Thymus (tissue), 14 donors: ENCODE measurements at places on chromosomes 4 and X. TPM values are rescaled to one million over a fixed set of nuclear protein-coding genes. Genes with fewer than 3 reads are reported as not detected.

XAGE2 gene
- total RNA-seq: not detected

DNA sequence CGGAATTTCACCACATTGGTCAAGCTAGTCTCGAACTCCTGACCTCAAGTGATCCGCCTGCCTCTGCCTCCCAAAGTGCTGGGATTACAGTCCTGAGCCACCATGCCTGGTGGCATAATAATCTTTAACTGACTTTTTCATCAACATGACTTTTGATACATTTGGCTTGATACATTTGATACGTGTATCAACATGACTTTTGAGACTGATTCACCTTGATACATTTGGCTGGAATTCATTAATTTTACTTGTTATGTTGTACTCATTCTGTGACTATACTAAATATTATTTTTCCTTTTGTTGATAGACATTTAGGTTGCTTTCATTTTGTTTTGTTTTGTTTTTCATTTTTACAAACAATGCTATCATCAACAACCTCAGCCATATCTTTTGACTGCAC is 6.3 kb downstream of the TMEM154 start:
- no peak for DNase-seq
- peaks cover 4% of the 10 kb centered on the region for H3K4me1 ChIP-seq
- H3K36me3 ChIP-seq: no peaks in the 10 kb centered on the region
- no peaks in the 10 kb centered on the region for H3K27me3 ChIP-seq
- H3K27ac ChIP-seq: no peak overlapping the region
- H3K4me3 ChIP-seq: no peak overlapping the region

DNA sequence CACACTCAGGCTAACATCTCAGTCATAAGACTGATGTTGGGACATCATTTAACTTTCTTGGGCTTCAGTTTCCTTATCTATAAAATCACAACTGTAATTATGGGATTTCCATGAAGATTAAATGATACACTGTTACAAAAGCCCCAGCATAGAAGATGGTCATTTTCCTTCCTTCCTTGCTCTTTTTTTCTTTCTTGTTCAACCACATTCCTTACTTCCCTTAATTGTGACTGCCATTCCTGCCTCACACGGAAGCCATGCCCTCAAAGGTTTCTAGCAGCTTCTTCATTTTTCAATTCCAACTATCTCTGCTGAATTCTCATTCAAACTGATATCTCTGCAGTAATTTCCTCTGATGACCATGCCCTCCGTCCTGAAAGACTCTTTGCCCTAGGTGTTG is 311.8 kb downstream of the PPP3CA start:
- DNase-seq: no peak
- H3K27me3 ChIP-seq: no peaks in the 10 kb centered on the region
- no peak overlapping the region for H3K27ac ChIP-seq
- H3K36me3 ChIP-seq: no peaks in the 10 kb centered on the region
- no peak overlapping the region for H3K4me3 ChIP-seq

GRCh38 chr4:75371915-75372314 is 142.3 kb downstream of the RCHY1 start:
- H3K4me1 ChIP-seq: no peaks in the 10 kb centered on the region
- H3K36me3 ChIP-seq: no peaks in the 10 kb centered on the region
- no peaks in the 10 kb centered on the region for H3K27me3 ChIP-seq
- no peak overlapping the region for H3K4me3 ChIP-seq
- no peak overlapping the region for H3K27ac ChIP-seq

GRCh38 chr4:6834867-6835266 is 52.3 kb downstream of the KIAA0232 start:
- no peaks in the 10 kb centered on the region for H3K4me1 ChIP-seq
- H3K36me3 ChIP-seq: peaks cover 13% of the 10 kb centered on the region
- no peak overlapping the region for H3K4me3 ChIP-seq

DNA sequence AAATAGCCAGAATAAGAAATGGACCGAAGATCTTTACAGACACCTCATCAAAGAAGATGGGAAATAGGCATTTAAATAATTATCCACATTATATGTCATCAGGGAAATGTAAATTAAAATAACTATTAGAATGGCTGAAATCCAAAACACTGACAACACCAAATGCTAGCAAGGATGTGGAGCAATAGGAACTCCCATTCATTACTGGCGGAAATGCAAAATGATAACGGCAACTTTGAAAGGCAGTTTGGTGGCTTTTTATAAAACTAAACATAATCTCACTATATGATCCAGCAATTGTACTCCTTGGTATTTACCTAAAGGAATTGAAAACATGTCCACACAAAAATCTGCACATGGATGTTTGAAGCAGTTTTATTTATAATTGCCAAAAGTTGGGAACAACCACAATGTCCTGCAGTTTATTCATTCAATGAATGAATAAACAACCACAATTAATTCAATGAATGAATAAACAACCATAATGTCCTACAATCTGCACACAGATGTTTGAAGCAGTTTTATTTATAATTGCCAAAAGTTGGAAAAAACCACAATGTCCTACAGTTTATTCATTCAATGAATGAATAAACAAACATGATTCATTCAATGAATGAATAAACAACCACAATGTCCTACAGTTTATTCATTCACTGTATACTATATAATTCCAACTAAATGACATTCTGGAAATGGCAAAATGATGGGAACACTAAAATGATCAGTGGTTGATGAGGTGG is 117.6 kb upstream of the PCDH18 start:
- no peaks in the 10 kb centered on the region for H3K4me1 ChIP-seq
- DNase-seq: no peak
- no peaks in the 10 kb centered on the region for H3K27me3 ChIP-seq
- H3K36me3 ChIP-seq: no peaks in the 10 kb centered on the region
- no peak overlapping the region for H3K27ac ChIP-seq

LONRF3 gene
- total RNA-seq: 0.19 TPM

DNA sequence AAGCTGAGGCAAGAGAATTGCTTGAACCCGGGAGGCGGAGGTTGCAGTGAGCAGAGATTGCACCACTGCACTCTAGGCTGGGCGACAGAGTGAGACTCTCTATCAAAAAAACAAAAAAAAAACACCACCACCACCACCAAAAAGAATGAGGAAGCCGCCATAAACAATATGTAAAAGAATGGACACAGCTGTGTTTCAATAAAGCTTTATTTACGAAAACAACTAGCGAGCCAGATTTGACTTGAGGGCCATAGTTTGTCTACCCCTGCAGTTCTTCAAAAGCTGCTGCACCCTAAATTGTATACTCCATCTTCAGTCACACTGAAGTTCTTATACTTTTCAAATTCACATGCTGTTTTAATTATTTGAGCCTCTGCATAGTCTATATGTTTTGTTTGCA is 306.5 kb upstream of the KLF3 start:
- no peaks in the 10 kb centered on the region for H3K36me3 ChIP-seq
- H3K27ac ChIP-seq: no peak overlapping the region
- no peak overlapping the region for H3K4me3 ChIP-seq
- DNase-seq: no peak

TLR3 gene
- total RNA-seq: 2.6 TPM

- no peak for DNase-seq
- no peaks in the 10 kb centered on the region for H3K36me3 ChIP-seq
- H3K4me3 ChIP-seq: no peak overlapping the region
- no peaks in the 10 kb centered on the region for H3K27me3 ChIP-seq
- no peaks in the 10 kb centered on the region for H3K4me1 ChIP-seq
- no peak overlapping the region for H3K27ac ChIP-seq
These were observed 136.1 kb downstream of the C4orf33 start for GRCh38 chr4:129231945-129232588.
